Inflammatory macrophage treated with lipopolysaccharide for 4 hours (primary cell): ENCODE measurements at places on chromosomes 4 and X.

GRCh38 chr4:30460818-30461217 lies 259.4 kb upstream of the PCDH7 start:
- DNase-seq: no peak

- DNase-seq: no peak
These were observed 127.1 kb downstream of the PJA1 start for GRCh38 chrX:69038188-69038587.

DNA sequence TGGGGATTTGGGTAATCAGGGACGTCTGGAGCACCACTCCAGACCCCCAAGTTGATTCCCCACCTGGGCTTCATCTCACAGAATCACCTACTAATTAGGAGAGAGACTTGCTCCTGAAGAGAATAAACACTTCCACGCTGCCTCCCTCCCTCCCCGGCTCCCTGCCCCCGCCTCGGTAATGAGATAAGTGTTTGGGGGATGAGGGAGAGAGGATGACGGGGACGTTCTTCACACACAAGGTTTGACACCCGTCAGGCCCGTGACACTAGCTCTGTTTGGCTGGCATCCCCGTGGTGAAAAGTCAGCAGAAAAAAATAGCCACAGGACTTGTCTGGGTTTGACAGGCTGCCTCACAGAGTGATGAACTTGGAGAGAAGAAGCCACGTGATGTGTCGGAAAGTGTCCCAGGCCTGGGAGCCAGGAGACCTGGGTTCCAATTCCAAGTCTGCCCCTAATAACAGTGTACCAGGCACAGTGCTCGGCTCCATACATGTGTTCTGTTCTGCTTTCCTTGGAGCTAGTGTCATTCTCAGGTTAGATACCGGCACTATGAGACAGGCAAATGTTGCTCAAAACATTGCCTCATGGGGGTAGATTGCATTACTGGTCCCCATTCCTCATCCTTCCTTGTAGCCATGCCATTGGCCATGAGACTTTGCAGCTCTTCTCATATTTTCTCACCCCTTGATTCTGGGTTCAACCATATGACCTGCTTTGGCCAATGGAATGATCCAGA lies 578.0 kb downstream of the BCOR start:
- DNase-seq: no peak

GRCh38 chrX:134653835-134654234 lies 4.4 kb downstream of the PLAC1 start:
- DNase-seq: no peak

DNA sequence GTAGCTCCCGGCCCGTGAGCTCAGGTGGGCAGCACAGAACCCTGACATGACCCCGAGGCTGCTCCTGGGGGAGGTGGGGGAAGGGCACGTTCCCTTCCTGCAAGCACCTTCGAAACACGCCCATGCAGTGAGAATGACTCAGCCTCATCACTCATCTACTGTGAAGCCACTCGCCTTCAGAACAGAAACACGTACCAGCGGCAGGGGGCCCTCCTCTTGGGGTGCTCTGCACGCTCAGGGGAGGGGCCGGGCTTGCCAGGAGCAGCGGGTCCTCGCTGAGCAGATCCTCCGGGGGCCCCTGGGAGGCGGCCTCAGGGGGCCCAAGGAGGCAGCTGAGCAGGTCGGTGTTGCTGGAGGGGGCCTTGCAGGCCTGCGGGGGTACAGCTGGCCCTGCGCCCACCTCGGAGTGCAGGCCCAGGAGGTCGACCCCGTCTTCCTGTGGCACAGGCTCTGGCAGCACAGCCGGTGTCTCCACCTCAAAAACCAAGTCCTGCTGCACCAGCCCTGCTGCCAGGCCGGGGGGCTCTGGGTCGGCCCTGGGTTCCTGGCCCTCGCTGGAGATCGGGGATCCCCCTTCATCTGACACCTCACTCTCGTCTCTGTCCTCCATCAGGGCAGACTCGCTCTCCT lies 40.9 kb upstream of the CPLX1 start:
- no peak for DNase-seq

DNA sequence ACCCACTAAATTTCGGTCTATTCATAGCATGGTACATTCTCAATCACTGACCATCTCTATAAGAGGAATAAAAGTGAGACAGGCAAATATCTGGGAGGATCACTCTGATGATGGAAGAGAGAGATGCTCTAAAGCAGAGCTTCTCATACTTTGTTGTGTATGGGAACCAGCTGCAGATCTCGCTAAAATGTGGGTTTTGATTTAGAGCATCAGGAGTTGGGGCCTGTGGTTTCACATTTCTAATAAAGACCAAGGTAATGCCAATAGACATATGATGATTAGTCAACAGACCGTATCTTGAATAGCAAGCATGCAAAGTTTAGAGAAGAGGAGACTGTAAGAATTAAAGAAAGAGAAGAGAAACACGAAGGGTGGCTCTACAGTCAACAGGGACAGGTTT lies 107.4 kb upstream of the FTHL17 start:
- DNase-seq: no peak

DNA sequence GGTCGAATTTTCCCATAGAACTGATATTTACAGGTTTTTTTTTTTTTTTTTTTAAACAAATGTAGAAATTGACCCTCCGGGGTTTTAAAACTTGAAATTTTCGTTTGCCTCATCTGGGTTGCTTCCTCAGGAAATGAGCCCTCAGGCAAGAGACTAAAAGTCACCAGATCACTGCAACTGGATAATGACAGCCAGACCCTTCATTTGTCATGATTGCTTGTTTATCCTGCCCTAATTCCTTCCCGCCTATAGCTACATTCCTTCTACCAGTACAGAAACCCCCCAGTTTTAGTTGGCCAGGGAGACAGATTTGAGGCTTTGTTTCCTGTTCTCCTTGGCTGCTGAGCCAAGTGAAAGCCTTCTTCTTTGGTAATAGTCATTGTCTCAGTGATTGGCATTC lies 44.0 kb upstream of the IGFBP7 start:
- peak; percentile 4 for DNase-seq

DNA sequence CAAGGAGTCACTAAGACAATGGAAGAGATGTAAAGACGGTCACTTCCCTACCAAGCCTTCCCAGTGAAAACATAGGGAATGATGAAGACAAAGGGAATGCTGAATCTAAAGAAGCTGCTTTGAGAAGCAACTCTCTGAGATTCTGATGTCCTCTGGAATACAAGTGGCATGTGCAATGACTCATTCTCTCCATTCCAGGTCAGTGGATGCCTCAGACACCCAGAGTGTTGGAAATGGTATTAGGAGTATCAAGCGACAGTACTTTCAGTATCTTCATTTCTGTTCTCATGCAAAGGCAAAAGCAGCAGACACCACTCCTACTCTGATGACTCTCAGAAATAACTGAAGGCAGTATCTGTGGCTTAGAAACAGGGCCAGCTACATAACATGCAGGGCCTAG lies 102.6 kb downstream of the FSTL5 start:
- DNase-seq: no peak

GRCh38 chr4:73068491-73069337 lies 802 bp downstream of the COX18 start:
- peak; percentile 75 for DNase-seq

DNA sequence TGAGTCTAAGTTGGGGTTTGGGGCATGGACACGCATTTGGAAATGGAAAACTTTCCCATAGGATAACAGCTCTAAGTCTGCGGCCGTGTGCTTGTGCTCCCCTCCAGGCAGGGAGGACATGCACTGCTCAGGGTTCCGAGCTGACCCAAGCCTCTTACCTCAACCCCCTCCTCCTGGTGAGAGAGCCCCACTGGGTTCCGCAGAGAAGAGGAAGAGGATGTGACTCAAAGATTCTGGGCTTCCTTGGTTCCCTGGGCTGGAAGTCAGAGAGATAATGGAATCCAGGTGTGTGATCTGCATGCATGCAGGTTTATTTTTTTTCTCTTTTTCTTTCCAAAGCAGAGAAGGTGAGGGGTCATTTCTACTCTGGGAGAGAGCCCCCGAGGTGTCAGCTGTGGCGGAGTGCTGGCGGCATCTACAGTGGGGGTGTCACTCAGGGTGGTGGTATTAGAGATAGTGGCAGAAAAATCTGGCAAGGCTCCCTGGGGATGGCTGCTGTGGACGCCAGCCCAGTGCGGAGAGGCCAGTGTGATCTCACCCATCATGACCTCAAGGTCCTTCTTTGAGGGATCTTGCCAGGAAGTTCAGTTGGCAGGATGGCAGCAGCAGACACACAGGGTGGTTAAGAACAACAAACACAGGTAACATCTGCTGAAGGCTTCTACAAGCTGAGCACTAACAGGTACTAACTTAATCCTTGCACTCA lies 168.7 kb upstream of the HAND2 start:
- DNase-seq: no peak

DNA sequence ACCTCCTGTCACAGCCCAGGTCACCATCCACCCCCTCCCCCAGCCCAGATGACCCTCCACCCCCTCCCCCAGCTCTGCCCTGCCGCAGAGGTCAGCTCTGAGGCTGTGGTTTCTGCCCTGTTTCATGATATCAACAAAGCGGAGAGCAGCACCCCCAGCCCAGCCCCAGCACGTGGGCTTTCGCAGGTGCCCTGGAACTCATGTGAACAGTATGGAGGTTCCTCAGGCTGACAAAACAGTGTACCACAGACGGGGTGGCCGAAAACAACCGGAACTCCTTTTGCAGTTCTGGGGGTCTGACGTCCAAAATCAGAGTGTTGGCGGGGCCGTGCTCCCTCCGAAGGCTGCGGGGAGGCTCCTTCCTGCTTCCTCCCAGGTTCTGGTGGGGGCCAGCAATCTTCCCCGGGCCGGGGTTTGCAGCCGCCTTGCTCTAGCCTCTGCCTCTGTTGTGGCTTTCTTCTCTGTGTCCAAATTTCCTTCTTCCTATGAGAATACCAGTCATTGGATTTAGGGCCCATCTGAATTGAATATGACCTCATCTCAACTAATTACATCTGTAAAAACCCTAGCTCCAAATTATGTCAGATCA lies 7.9 kb upstream of the PSAPL1 start:
- no peak for DNase-seq

- no peak for DNase-seq
These were observed 18.5 kb downstream of the EPHA5 start for GRCh38 chr4:65651751-65652150.

GRCh38 chr4:15470128-15470475 lies 420 bp downstream of the CC2D2A start:
- DNase-seq: no peak

DNA sequence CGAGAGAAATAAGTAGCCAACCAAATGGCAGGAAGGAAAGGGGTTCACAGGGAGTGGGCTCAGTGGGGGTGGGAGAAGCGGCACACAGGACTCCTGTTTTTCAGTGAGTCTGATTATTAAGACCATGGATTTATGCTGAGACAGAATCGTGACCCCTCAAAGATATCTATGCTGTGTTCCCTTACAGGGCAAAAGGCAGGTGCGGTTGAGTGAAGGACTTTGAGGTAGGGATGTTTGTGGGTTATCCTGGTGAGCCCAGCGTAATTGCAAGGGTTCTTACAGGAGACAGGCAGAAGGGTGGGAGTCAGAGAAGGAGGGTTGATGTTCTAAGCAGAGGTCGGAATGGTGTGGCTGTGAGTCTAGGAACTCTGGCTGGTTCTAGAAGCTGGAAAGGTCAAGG lies 73.0 kb downstream of the EVC start:
- no peak for DNase-seq

DNA sequence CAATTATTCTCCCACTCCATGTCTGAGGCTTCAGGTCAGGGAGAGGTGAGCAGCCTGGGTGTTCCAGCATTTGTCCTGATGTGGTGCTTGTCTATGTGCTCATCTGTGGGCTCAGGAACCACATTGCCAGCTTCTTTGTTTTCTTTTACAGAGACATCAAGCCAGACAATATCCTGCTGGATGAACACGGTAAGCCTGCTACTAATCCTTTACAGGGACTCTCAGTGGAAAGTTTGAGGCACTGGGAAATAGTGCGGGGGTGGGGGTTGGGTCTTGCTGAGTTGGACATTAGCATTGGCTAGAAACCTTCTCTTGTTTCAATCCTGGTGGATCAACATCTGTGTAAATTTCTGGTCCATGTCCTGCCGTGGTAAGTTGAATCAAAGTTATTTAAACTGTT lies 310.3 kb downstream of the EVC2 start:
- no peak for DNase-seq

DNA sequence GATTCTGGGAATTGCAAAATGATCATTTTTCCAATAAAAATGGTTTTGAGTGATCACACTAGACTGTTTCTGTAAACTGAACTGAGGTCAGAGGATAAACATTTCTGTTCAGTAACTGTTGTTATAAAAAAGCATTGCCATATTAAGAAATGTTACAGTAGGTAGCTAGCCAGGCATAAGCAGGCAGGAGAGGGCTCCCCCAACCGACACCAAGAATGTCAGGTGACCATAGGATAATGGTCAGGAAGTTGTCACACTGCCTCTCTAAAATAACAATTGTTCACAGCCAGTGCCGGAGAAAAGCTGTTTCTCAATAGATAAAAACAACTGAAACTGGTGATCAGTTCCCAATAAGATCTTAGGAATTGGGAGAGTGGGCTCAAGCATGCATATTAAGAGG lies 306.2 kb upstream of the SLIT2 start:
- no peak for DNase-seq

DNA sequence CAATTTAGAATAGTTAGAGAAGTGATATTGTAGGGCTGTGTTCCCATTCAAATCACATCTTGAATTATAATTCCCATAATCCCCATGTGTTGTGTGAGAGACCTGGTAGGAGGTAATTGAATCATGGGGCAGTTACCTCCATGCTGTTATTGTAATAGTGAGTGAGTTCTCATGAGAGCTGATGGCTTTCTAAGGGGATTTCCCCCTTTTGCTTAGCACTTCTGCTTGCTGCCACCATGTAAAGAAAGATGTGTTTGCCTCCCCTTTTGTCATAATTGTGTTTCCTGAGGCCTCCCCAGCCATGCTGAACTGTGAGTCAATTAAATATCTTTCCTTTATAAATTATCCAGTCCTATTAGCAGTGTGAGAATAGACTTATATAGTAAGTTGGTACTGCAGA lies 53.2 kb downstream of the LPAR4 start:
- DNase-seq: no peak

DNA sequence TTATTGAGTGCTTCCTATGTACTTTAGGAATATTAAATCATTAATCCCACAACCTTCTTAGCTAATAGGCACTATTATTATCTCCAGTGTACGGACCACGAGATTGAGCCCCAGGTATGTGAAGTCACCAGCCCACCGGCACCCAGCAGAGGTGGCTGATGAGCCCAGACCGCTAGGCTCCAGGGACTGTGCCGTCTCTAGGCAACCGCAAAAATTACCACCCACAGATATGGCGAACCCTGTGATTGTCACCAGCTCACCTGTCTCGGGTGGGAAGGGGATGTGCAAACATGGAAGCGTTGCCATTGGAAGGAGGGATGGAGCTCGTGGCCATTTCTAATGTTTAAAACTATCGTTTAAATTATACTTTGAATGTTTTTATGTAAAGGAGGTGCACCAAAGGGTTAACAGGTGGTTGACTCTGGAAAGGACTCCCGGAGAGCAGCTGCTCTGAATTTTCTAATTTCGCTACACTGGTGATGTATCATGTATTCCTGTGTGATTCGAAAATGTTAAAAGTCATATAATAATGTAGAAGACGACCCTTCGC lies 21.0 kb upstream of the JAKMIP1 start:
- no peak for DNase-seq
